Activated T-cell treated with anti-CD3 and anti-CD28 coated beads, Interleukin-2, amount 50 U/mL, for 72 hours (primary cell): ENCODE measurements at places on chromosomes 2 and 18. TPM values are rescaled to one million over a fixed set of nuclear protein-coding genes. Genes with fewer than 3 reads are reported as not detected.

DNA sequence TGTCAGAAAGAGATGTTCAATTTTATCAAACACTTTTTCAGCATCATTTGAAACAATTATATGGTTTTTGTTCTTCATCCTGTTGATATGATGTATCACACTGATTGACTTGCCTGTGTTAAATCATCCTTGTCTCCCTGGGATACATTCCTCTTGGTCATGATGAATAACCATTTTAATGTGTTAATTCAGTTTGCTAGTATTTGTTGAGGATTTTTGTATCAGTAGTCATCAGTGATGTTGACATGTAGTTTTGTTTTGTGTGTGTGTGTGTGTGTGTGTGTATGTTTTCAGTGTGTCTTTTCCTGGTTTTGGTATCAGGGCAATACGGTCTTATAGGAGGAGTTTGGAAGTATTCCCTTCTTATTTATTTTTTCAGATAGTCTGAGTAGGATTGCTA lies 325.4 kb downstream of the ZNF804A start:
- H3K4me3 ChIP-seq, result no peak overlapping the region
- DNase-seq, result no peak
- no peak overlapping the region for H3K27ac ChIP-seq

DNA sequence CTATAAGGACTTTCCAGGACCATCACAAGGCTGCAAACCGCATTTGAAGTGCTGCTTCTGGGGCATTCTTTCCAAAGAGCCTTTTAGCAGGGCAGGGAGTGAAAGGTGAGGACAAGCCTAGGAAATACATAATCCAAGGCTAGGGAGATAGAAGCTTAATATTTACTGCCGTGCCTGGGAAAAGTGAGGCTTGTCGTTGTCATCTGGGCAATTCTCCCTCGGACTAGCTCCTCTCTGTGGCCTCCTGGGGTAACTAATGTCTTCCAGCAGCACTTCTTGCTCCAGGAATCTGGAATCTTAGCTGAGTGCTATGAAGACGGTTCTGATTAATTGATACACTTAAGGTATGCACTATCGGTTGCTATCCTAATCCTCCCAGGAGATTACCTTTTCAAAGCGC lies 69.3 kb upstream of the ATL2 start:
- no peak for DNase-seq
- no peak overlapping the region for H3K27ac ChIP-seq
- H3K27me3 ChIP-seq, result peaks cover 24% of the 10 kb centered on the region
- H3K36me3 ChIP-seq, result no peaks in the 10 kb centered on the region
- no peaks in the 10 kb centered on the region for H3K4me1 ChIP-seq

- no peak overlapping the region for H3K27ac ChIP-seq
- no peaks in the 10 kb centered on the region for H3K27me3 ChIP-seq
- H3K4me1 ChIP-seq, result no peaks in the 10 kb centered on the region
- H3K36me3 ChIP-seq, result no peaks in the 10 kb centered on the region
- H3K4me3 ChIP-seq, result no peak overlapping the region
Observed at GRCh38 chr2:155825876-155826275, 506.6 kb downstream of the NR4A2 start.

DNA sequence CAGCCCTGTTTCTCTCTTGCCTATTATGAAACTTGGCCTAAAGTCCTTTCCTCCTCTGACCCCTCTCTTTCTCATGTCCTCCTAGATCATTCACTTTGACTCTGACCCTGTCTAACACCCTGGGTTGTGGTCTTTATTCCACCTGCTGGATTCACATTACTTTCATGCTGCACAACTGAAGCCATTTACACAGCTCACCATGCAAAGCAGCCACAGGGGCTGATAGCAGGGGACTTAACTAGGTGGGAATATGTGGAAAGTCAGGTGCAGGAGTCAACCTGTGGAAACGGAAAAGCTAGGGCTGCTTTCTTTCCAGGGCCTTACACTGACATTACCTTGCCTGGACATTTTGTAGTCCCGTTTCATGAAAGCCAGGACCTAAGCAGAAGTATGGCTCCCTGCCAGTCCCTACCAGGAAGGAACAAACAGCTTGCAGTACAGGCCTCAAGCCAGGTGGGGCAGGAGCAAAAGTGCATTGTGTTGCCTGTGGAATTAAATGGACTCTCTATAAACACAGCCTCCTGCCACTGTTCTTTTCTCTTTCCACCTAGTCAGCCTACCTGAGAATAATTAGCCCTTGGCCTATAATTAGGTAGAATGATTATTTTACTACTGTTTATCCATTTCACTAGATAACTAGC lies 11.8 kb downstream of the MAPRE3 start:
- no peaks in the 10 kb centered on the region for H3K4me1 ChIP-seq
- DNase-seq, result peak; percentile 7
- no peaks in the 10 kb centered on the region for H3K27me3 ChIP-seq
- H3K36me3 ChIP-seq, result no peaks in the 10 kb centered on the region

- no peak overlapping the region for H3K27ac ChIP-seq
- no peaks in the 10 kb centered on the region for H3K27me3 ChIP-seq
- peaks cover 25% of the 10 kb centered on the region for H3K4me1 ChIP-seq
- H3K36me3 ChIP-seq, result peaks cover 42% of the 10 kb centered on the region
- no peak overlapping the region for H3K4me3 ChIP-seq
Observed at GRCh38 chr18:50276452-50276851, 4.9 kb downstream of the MBD1 start.

DNA sequence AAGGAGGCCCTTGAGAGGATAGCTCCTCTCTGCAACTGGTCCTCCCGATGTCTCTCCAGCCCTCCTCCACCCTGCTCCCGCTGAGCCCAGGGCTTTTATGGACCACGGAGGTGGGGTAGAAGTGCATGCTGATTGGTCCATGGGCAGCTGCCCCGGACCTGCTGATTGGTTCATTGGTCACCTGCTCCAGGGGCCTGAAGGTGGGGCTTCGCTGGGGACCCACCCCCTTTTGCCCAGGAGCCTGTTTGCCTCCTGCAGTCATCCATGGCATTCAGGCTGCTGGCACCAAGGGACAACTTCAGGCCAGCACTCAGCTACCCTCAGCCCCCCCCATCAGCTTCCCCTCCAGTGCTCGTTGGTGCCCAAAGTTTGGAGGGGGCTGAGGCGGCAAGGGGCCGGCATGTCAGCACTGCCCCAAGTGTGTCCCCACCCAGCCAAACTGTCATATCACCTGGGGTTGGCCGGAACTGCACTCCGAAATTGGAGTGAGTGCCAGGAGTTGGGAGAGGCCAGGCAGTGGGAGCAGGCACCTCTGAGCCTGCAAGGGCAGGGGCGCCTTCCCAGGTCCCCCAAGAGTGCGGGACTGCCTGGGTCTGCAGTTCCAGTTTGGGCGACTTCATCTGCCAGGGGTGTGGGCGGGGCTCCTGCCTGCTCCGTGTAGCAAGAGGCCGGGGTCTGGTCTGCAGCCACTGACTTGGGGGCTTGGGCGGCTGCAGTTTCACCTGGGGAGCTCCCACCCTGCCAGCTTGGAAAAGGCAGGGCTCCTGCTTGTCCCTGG lies 288.9 kb downstream of the RDH14 start:
- DNase-seq, result no peak
- no peaks in the 10 kb centered on the region for H3K27me3 ChIP-seq
- no peak overlapping the region for H3K27ac ChIP-seq
- H3K36me3 ChIP-seq, result no peaks in the 10 kb centered on the region
- H3K4me1 ChIP-seq, result no peaks in the 10 kb centered on the region

DNA sequence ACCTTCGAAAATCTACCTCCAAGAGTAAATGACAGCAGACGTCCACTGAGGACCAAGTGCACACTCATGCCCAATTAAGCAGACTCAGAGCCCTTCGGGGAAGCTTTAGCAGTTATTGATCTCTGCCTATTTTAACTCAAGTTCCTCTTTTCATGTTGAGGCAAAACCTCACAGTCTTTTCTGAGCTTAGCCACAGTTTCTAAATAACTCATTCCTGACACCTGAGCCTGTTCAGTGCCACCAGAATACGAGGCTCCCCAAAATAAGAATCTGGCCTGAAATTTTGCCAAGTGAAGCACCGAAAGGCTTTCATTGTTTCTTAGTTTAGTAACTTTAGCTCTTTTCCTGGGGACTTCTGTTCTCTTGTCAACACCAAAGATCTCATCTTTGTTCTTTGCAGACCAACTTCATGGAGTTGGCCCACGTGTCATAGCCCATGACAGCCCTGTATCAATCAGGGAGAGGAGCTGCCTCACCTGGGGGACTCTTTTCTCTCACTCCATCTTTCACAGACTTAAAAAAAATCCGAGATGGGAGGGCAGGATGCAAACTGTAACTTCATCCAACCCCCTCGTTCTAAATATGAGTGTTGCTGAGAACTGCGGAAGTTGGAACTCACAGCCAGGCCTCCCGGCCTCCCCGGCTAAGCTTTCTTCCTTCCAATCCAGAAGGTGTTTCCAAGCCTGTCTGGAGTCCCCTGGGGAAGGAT lies 22.2 kb downstream of the INPP5D start:
- peak; percentile 46 for DNase-seq
- H3K27ac ChIP-seq, result peak overlapping the region; percentile 76
- peaks cover 85% of the 10 kb centered on the region for H3K4me1 ChIP-seq
- H3K4me3 ChIP-seq, result peak overlapping the region; percentile 93

DNA sequence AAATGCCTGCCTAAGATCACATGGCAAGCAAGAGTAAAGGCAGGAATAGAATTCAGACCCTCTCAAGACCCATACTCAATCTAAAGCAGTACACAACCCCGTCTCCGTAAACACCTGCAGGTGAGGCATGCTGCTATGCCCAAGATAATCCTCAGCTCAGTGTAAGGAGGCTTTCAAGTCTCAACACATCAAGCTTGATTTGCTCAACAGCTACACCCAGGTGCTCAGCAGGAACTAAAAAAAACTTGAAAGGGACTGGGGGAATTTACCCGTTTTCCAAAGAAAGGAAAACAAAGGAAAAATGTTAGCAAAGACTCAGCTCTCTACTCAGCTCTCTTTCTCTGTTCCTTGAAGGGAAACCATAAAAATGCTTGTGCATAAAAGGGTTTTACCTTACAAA lies 301.8 kb downstream of the C1D start:
- no peaks in the 10 kb centered on the region for H3K36me3 ChIP-seq
- no peak for DNase-seq
- no peaks in the 10 kb centered on the region for H3K27me3 ChIP-seq
- no peak overlapping the region for H3K27ac ChIP-seq

- H3K27ac ChIP-seq, result peak overlapping the region; percentile 72
- DNase-seq, result no peak
- no peaks in the 10 kb centered on the region for H3K27me3 ChIP-seq
- H3K4me1 ChIP-seq, result peaks cover 5% of the 10 kb centered on the region
- H3K4me3 ChIP-seq, result no peak overlapping the region
- H3K36me3 ChIP-seq, result peaks cover 6% of the 10 kb centered on the region
Observed at GRCh38 chr2:88561646-88562388, 65.4 kb downstream of the EIF2AK3 start.

- H3K4me3 ChIP-seq, result no peak overlapping the region
- H3K27ac ChIP-seq, result no peak overlapping the region
- no peaks in the 10 kb centered on the region for H3K4me1 ChIP-seq
- no peak for DNase-seq
- no peaks in the 10 kb centered on the region for H3K36me3 ChIP-seq
- no peaks in the 10 kb centered on the region for H3K27me3 ChIP-seq
Observed at GRCh38 chr2:140023291-140023690, 1243.1 kb upstream of the NXPH2 start.

- H3K36me3 ChIP-seq, result no peaks in the 10 kb centered on the region
- H3K4me3 ChIP-seq, result no peak overlapping the region
- H3K27ac ChIP-seq, result peak overlapping the region; percentile 42
- peaks cover 29% of the 10 kb centered on the region for H3K27me3 ChIP-seq
- DNase-seq, result peak; percentile 14
- H3K4me1 ChIP-seq, result peaks cover 24% of the 10 kb centered on the region
Observed at GRCh38 chr18:32530947-32531651, 60.4 kb upstream of the GAREM1 start.

The FSIP2 gene
- total RNA-seq, result 0.14 TPM

The OR6B2 gene
- total RNA-seq, result not detected

The CNGA3 gene
- not detected for total RNA-seq

The KCNG3 gene
- total RNA-seq, result 0.16 TPM

The CYP26B1 gene
- total RNA-seq, result not detected
